ENCODE measurements at places on chromosomes 7 and 10. TPM values are rescaled to one million over a fixed set of nuclear protein-coding genes. Genes with fewer than 3 reads are reported as not detected.
A peak's percentile ranks its signal among the peaks of the same experiment; 100 is the strongest.

The OR2A12 gene
- not detected for total RNA-seq

GRCh38 chr7:88104732-88105131 lies 115.1 kb downstream of the SRI start:
- no peak for DNase-seq

The OR2A5 gene
- total RNA-seq: not detected

The SEMA3E gene
- not detected for total RNA-seq

The NODAL gene
- total RNA-seq: not detected

DNA sequence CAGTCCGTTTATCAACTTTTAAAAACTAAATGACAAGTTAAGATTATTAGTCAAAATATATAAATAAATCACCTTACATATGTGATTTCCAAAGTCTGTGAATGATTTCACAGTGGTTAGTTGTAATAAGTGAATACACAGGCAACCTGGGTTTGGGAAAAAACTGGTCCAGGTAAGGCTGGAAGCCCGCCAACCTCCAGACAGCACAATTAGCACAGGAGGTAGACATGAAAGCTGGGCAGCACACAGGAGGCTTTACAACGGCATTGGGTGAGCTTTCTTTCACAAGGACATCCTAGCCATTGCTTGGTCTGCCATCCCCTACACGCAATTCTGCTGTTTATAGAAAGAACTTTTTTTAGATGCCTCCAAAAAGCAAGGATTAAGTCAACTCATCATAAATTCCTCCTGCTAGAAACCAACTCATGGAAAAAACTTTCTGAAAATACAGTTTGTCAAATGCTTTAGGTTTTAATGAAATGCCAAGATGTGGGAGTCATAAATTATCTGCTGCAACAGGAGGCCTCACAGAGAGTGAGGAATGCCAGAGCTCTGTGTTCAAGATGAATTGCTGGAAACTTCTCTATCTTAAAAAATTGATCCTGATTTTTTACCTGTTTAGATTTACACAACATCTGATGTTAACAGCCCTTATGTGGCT lies 346.8 kb upstream of the NFE2L3 start:
- DNase-seq: no peak

The ADAM12 gene
- total RNA-seq: 5.5 TPM

GRCh38 chr10:77185696-77186095 lies 451.9 kb downstream of the KCNMA1 start:
- no peak for DNase-seq

- no peak for DNase-seq
These were observed 80.0 kb upstream of the STEAP1B start for GRCh38 chr7:22579961-22580360.

The CAV2 gene
- total RNA-seq: 157 TPM

GRCh38 chr10:3393958-3394357 lies 221.4 kb upstream of the PITRM1 start:
- no peak for DNase-seq

DNA sequence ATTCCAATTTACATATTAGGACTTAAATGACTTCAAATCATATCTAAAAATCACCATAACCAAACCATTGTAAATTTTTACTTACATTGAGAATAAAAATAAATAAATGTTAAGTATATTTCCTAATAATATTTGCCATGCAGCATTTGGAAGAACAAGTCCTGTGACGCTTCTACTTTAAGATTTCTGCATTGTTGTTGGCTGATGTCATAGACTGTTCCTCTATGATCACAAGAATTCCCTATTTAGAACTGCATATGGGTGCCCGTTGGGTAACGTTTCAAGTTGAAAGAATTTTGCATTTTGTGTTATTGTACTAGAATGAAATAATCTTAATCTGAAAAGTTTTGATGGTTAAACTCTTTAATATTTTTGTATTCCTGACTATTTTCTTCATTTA lies 5.1 kb upstream of the ITGB1 start:
- peak; percentile 55 for DNase-seq

DNA sequence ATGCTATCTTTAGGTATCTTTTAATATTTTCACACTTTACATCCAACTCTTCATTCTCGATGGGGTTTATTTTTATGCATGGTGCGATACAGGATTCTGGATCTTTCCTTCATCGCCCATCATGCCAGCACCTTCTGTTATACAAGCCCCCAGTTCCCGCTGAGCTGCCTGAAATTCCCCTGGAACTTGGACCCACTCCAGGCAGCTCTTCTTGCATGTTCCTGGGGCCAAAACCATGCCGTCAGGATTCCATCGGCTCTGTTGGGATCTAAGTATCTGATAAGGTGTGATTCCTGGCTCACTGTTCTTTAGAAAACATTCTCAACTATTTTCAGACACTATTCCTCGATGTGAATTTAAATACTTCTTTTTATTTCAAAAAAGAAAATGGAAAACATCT lies 40.5 kb upstream of the PPP2R2D start:
- no peak for DNase-seq

GRCh38 chr7:121366852-121367431 lies 29.2 kb downstream of the FAM3C start:
- DNase-seq: peak; percentile 28

DNA sequence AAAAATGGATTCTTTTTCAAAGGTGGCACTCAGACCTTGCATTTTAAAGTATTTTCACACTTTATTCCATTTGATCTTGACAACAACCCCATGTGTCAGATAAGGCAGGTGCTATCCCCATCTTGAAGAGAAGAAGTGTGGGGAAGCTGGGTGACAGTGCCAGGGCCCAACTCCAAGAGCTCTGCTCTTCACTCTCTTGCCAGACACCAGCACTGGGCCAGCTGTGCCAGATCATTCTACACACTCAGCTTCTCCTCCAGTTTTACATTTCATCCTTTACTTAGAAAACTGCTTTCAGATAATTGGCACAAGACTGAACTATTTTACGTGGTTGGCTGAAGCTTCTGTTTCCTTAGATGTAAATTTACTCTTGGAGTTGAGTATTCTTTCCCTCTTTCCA lies 64.4 kb downstream of the ENO4 start:
- DNase-seq: no peak

The TSPAN33 gene
- not detected for total RNA-seq

- DNase-seq: no peak
These were observed 75.1 kb upstream of the INSIG1 start for GRCh38 chr7:155222573-155222972.

DNA sequence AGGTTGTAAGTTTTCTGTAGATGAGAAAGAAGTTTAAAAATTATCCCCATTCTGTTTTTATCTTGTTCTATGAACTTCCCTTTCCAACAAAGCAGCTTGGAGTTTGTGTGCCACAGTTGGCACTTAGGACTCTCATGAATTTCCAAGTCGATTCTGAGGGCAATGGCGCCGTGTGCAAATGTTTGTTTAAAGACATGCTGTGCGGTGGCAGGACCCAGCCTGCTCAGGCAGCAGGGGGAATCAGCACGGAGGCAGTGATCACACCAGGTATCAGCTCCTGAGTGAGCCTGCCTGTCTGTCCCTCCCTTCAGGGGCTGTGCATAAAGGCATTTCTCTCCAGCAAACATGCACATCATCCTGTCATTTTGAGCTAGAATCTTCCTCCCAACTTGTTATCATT lies 109.8 kb upstream of the WDR11 start:
- DNase-seq: no peak

GRCh38 chr10:98041352-98042043 lies 11.1 kb upstream of the CRTAC1 start:
- DNase-seq: peak; percentile 52

The DYNC1I1 gene
- total RNA-seq: 0.09 TPM

DNA sequence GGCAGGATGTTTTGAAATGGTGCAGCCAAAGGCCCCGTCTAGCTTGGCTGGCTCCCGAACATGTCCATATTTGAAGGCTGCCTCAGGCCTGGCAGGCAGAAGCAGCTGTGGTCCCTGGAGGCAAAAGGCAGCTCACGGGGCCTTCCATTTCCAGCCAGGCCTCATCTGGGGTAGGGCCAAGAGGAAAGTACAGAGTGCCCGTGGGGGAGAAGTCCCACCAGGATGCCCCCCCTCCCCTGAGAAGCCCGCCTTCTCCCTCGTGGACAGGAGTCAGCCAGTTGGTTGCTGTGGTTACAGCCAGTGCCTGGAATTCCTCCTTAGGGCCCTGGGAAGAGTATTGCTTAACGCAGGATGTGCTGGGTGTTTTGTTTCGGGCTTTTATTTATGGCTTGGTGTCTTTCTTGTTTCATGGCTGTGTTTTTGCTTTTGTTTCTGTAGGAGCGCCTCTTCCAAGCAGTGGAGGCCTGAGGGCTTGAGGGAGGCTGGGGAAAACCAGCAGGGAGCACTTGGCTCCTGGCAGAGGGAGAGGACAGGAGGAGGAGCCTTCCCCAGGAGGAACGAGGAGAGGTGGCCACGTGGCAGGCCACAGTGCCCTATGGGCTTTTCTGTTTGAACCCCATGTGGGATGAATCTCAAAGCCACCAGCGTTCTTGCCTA lies 45.4 kb downstream of the CHST3 start:
- peak; percentile 94 for DNase-seq

DNA sequence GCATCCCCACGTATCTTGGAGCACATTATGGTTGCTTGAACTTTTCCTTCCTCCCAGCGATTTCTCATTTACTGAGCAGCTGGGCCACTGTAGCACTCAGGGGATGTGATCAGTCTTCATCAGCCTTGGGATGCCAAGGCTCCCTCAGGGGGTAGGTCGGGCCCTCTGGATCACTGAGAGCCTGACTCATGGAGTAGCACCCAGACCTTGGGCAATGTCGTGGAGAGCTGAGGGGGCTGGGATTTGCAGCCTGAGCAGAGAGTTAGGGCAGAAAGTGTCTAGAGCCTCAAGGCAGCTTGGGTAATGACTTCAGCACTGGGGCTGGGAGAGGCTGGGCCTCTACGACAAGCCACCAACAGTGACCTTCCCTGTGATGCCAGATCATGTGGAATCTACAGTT lies 86.5 kb upstream of the CXCL12 start:
- no peak for DNase-seq

DNA sequence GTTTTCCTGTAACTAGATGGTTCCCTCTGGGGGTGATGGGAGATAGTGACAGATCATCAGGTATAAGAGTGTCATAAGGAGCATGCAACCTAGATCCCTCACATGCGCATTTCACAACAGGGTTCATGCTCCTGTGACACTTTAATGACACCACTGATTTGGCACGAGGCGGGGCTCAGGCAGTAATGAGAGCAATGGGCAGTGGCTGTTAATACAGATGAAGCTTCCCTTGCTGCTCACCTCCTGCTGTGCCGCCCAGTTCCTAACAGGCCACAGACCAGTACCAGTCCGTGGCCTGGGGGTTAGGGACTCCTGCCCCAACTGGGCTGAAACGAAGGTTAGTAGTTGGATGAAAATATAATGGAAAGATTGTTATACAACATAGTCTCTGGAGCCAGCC lies 201.6 kb upstream of the LRRN3 start:
- no peak for DNase-seq

- no peak for DNase-seq
These were observed 305.8 kb downstream of the KIF20B start for GRCh38 chr10:90007226-90007625.

DNA sequence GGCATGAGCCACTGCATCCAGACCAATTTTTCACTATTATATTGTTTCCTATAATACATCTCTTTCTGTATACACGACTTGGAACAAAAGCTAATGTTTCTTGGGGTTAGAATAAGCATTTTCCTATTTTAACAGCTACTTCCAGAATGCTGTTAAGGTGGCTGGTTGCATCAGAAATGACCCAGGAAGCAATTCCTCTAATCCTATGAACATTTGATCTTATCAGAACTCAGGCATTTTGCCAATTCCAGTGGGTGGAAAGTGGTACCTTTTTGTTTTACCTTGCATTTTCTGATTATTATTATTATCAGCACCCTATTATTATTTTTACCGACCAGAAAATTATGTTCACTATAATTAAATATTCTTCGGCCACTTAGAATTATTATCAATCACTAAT lies 73.3 kb downstream of the NDUFB2 start:
- no peak for DNase-seq

DNA sequence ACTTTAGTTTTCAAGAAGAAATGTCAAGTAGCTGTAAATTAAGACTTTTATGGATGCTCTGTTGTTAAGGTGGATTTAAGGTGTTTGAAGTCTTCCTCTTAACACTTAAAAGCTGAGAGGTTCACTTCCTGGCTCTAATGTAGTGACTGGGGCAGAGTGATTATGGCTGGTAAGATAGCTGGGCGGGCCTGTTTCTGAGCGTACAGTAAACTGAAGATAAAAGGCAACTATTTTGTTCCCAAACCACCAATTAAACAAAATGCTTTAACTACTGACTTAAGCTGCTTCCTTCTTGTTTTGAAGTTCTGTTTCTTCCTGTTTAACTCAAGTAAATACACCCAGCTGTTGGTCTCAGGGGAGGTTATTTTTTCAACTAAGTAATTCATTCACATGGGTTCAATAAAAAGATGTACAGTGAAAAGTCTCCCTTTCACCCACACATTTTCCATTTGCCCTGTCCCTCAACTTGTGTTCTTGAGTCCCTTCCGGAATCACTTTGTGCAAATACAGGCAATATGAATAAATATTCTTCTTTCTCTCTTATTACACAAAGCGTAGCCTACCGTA lies 19.3 kb downstream of the VWA2 start:
- DNase-seq: no peak

The TRIM50 gene
- not detected for total RNA-seq

GRCh38 chr7:26417911-26418413 lies 126.3 kb downstream of the SNX10 start:
- DNase-seq: no peak

- DNase-seq: peak; percentile 51
These were observed 62.8 kb downstream of the PDZD8 start for GRCh38 chr10:117312430-117312829.

DNA sequence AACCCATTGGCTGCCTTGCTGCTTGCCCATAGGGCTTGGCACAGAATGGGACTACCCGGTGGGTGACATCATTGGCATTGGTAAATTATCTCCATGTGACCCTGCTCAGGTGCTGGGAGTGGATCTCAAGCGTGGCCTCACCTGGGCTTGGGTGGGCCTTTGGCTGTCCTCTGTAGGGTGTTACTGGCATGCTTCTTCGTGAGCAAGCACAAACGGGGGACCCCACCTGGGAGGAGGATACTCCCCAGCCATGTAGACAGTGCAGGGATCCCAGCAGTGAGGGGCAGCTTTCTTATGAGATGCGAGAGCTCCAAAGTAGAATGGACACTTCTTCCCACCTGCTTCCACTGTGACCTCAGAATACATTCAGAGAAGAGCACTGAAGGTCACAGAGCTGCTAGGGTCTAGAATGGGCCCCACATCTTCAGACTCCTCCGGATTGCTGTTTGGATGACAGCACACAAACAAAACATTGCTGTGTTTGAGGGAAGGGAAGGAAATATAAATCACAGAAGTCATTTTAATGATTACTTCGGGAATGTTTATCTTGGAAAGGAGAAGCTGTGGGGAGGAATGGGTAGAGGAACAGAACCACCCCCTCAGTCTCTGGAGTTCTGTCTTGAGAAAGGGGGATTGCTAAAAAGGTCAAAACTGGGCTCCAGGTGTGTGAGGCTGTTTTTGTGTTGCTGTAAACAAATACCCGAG lies 75.9 kb downstream of the SH2D4B start:
- DNase-seq: no peak

- DNase-seq: no peak
These were observed 11.2 kb upstream of the FEZF1 start for GRCh38 chr7:122315507-122316466.

Data from HFFc6 (cell line).